ENCODE measurements at places on chromosomes 2 and 18. TPM values are rescaled to one million over a fixed set of nuclear protein-coding genes. Genes with fewer than 3 reads are reported as not detected.

TEX51 gene
- not detected for total RNA-seq

ASAP2 gene
- 0.10 TPM for total RNA-seq

GRCh38 chr2:26533661-26534060 is 55.7 kb upstream of the OTOF start:
- no peak for DNase-seq

DNA sequence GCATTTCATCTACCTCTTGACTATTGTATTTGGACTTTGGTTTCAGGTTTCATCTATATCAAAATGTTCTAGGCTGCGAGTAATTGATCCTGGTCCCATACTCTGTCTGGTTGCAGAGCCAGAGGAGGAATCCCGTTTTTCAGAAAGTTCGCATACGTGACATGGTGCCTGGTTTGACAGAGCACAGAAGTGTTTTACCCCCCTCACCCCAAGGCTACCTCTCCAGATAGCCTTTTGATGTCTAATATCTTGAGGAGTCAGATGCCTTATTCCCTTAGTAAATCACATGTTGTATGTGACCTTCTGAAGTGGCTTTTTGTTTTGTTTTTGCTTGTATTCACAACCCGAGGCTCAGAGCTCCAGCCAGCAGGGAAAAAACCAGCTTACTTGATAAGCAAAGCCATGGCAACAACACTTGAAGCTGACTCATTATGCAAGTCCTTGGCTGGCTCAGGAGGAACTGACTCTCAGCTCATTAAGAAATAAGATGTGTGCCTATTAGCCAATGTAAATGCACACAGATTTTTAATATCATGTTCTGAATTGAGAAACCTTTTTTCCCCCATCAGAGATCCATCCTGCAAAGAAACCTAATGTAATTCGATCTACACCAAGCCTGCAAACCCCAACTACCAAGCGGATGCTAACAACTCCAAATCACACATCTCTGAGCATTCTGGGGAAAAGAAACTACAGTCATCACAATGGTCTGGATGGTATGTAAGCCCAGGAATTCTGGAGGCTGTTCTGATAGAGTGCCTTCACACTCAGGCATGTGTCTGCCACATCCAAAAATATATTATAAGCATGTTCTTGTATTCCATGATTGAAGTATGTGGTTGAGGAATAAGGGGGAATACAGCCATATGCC is 41.4 kb downstream of the OXER1 start:
- DNase-seq: peak; percentile 65

LIMS2 gene
- total RNA-seq: 10.3 TPM

- DNase-seq: no peak
Measured at GRCh38 chr18:39564716-39565115, 1999.1 kb upstream of the CELF4 start.

GRCh38 chr2:161245671-161246070 is 62.6 kb upstream of the PSMD14 start:
- no peak for DNase-seq

PKP4 gene
- 41.3 TPM for total RNA-seq

- no peak for DNase-seq
Measured at GRCh38 chr2:4964579-4964978, 727.6 kb upstream of the SOX11 start.
